Stimulated activated CD4-positive, alpha-beta T cell treated with anti-CD3 and anti-CD28 coated beads, Interleukin-4, amount 100 ng/mL, for 1 hour (primary cell): ENCODE measurements at places on chromosomes 5 and 9.

- DNase-seq: no peak
Measured at GRCh38 chr9:36938617-36939016, 95.5 kb downstream of the PAX5 start.

DNA sequence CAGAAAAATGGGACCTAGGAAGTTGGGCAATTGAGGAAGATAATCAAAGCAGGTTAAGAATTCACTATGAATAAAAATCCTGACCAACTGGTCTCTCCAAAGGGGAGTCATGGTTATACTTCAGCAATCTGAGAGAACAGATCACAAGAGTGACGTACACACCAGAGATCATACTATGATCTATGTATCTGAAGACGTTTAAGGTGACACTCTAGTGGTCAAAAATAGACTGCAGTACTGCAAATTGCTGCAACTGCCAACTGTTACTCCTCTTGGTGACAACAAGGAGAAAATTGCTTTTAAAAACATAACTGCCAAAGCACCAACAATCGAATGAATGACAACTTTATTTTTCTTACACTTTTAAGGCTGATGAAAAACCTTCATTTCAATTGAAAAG, 4.9 kb downstream of the AK6 start:
- DNase-seq: no peak

- DNase-seq: no peak
Measured at GRCh38 chr5:168743617-168744016, 164.4 kb upstream of the PANK3 start.

- DNase-seq: peak; percentile 64
Measured at GRCh38 chr9:137461663-137462395, 2.7 kb upstream of the NSMF start.

- DNase-seq: no peak
Measured at GRCh38 chr9:85859765-85860164, 81.2 kb upstream of the NAA35 start.
